GM18507 (cell line): ENCODE measurements at places on chromosomes 16 and 17.

- DNase-seq = no peak
Measured at GRCh38 chr17:57050306-57050705, 34.7 kb upstream of the AKAP1 start.

DNA sequence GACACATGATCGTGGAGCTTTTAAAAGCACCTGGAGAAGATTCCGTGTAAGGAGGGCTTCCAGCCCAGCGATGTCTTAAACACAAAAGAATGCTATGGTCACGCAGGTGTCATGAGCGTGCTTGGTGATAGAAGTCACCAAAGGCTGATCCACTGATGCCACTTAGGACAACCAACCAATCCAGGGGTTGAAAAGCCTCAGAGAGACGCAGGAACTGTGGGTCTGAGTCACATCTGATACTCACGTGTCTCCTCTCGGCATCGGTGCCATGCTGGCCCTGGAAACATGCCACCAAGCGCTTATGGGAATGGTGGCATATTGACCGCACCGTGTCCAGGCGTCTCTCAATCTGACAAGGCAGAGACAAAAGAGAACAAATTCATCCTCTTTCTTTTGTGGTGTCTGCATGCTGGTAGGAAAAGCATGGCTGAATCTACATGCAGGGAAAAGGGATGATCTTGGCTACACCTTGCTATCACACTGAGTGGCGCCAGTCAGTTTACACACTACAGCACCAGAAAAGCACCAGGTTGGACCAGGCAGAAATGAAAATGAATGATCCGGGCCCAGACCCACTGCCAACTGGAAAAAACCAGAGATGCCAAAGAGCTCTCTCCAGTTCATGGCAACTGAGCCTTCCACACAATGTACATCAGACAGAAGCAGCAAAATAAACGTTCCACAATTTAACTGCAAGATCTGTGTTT lies 38.0 kb downstream of the ARHGAP17 start:
- DNase-seq = no peak

GRCh38 chr17:17567631-17568030 lies 23.9 kb downstream of the PEMT start:
- DNase-seq = no peak

DNA sequence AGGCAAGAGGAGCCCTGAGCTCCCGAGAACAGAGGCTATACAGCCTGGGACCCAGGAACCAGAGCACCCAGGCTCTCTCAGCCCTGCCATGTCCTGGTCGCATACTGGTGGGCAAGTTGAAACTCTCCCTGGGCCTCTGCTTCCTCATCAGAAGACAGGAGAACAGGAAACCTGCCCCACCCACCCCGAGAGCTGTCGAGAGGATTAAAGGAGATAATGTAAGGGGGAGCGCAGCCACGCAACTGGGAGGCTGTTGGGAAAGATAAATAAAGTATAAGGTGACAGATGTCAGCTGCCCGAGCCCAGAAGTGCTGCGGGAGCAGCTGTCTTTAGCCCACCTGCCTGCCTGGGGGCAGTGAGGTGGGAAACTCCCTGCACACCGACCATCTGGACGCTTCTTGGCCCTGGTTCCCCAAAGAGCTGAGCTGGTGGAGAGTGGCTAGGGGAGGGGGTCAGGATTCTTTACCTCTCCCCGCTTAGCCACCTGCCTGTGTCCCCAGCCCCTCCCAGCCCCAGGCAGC lies 6.8 kb downstream of the KIF19 start:
- no peak for DNase-seq

DNA sequence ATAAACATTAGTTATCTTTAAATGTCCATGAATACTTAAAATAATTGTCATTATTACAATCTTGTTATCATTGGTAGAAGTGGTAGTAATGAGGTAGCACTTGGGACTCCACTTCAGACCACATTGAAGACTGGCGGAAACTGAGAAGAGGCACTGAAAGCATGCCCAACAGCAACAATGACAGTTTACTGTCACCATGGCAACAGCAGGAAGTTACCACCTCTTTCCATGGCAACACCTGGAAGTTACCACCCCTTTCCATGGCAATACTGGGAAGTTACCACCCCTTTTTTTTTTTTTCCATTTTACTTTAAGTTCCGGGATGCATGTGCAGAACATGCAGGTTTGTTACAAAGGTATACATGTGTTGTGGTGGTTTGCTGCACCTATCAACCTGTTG lies 494.9 kb upstream of the RBFOX1 start:
- DNase-seq = no peak

DNA sequence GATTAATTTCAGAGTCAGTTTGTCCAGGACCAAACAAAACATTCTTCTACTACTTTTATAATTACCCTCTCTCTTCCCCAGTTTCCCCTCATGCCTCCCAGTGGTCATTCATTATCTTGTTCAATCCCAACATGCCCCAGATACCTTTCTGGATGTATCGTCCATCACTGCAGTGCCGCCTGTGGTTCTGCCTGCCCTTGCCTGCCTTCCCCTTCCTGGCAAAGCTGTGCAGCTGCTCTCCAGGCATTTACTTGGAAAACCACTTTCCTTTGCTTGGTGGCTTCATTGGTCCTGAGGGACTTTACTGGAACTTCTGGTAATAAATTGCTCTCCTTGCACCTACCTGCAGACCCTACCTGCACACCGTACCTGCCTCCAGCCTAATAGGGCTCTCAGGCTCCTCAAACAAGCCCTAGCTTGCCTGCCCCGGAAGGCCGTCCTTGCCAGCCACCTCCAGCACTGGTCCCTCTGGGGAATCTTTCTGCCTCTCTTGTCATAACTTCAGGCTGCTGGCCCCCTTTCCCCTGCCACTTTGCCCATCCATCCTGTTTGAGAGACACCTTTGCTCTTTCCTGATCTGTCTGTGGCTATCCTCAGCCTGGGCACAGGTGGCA lies 19.5 kb upstream of the MSI2 start:
- DNase-seq = no peak

DNA sequence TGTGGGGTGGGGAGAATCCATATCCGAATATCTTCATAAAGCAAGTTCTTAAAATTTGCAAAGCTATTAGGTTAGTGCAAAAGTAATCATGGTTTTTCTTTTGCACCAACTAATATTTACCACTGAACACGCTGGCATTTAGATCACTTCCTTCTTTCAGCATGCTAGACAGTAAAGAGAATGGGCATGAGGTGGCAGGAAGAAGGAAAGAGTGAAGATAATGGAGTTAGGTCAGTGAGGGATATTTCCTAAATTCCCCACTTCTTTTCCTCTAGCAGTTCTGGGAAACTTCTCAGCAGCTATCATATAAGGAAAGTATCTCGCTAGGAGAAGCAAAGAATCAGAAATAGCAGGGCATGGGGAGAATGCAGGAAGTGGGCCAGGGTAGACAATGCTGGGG lies 39.0 kb downstream of the SLC6A4 start:
- no peak for DNase-seq
